Activated naive CD8-positive, alpha-beta T cell treated with anti-CD3 and anti-CD28 coated beads, Interleukin-2, amount 10 ng/mL, durations not matched to agents 7 days and 5 days (primary cell): ENCODE measurements at places on chromosomes 11 and 22. TPM values are rescaled to one million over a fixed set of nuclear protein-coding genes. Genes with fewer than 3 reads are reported as not detected.
A peak's percentile ranks its signal among the peaks of the same experiment; 100 is the strongest.

DNA sequence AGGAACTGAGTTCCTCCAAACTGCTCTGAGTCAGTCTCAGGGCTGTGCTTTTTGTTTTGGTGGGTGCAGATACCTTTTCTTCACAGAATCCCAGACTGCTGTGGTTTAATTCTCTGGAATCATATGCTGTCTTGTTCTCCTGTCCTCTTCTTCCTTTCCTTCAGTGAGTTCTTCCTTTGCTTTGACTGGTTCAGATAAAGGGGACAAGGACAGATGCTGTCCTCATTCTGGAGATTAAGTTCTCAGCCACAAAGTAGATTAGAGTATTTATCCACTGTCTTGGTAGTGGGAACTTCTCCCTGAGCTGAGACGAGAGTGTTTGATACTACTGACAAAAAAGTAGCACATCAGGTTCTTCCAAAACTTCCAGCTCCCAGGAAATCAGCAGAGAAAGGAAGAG is 13.3 kb downstream of the ZDHHC5 start:
- no peak for DNase-seq

- no peak for DNase-seq
These were observed 182.2 kb upstream of the SYT13 start for GRCh38 chr11:45468267-45468856.

DNA sequence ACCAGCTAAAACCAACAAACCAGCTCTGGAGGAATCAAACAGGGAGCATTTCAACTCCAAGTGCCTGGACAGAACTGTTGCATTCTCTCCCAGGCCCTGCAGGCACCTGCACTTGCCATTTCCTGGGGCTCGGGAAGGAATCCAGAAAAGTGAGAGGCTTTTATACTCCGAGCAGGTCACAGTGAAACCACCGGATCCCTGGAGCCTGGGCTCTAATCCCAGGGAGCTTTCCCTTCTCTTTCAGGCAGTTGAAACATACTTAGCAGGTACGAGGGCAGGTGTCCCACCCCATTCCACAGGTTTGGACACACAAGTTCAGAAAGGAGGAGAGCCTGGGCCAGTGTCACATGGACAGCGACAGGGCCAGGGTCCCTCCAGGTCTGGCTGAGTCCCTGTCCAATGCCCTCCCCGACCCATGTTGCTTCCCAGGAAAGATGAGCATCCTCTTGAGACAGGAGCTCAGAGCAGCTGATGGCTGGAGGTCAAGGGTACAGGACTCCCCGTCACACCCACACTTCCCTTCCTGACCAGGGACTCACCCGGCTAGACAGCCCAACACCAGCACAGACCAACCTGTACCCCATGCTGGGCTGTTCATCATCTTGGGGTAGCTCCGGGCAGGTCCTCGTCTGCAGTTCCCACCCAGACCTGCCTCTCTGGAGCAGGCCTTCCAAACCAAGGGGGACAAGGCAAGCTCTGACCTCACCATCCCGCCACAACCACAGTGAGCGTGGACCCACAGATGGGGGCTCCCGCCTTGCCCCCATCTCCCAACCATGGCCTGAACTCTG is 49.9 kb upstream of the CD5 start:
- DNase-seq, result peak; percentile 22

- no peak for DNase-seq
These were observed 1.0 kb upstream of the GTPBP1 start for GRCh38 chr22:38704654-38705234.

GRCh38 chr11:35357923-35358322 is 61.4 kb downstream of the SLC1A2 start:
- no peak for DNase-seq

The SEPTIN5 gene
- not detected for total RNA-seq
